ENCODE measurements at places on chromosomes 4 and X. TPM values are rescaled to one million over a fixed set of nuclear protein-coding genes. Genes with fewer than 3 reads are reported as not detected.

The PCDH18 gene
- 34.4 TPM for total RNA-seq

The SYTL4 gene
- total RNA-seq = 2.3 TPM

The DRP2 gene
- total RNA-seq = 11.3 TPM

The AWAT2 gene
- total RNA-seq = not detected

The COX7B2 gene
- total RNA-seq = not detected

The TCP11X1 gene
- total RNA-seq = not detected

The FAM133A gene
- total RNA-seq = 4.8 TPM

The CPZ gene
- 1.4 TPM for total RNA-seq
